ENCODE measurements at places on chromosomes 2 and 18.

GRCh38 chr18:39057423-39058064, 1491.9 kb upstream of the CELF4 start:
- DNase-seq = no peak

- peak; percentile 38 for DNase-seq
Measured at GRCh38 chr2:171432969-171433762, 624 bp downstream of the METTL8 start.

GRCh38 chr18:73707035-73707434, 440.6 kb downstream of the FBXO15 start:
- DNase-seq = no peak

DNA sequence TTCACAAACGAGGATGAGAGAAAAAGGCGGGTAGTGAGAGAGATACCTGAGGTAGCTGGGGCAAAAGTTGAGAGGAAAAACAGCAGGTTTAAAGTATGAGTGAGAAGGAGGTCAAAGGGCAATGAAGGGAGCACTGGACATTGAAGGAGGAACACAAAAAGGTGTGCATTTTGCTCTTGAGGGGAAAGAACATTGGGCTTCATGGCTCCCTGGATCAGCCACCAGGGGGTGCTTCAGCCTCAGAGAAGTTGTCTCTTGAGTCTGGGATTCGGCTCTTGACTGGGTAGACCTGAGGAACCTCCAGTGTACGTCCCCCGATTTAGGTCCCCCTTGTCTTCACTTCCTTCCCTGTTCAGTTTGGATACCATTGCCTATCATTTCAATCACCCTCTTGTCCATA, 128.5 kb downstream of the RAPGEF4 start:
- DNase-seq = peak; percentile 44

DNA sequence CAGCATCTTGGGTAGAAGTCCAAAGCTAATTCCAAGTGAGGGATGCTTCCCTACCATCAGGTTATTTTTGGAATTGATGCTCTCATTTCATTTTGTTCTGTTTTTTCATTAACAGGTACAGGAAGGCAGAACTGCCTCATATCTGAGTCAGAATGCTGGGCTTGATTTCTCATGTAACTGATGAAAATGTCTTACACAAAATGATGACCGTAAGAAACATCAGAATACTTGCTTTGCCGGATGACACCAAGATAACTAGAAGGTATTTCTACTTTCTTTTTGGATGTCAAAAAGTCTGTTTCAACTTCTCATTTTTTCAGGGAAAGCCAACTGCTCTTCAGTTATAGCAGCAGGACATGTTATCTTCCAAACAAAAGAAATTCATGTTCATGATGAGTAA, 62.6 kb downstream of the ETAA1 start:
- no peak for DNase-seq
